SK-MEL-5 (cell line): ENCODE measurements at places on chromosomes 5 and 9.

DNA sequence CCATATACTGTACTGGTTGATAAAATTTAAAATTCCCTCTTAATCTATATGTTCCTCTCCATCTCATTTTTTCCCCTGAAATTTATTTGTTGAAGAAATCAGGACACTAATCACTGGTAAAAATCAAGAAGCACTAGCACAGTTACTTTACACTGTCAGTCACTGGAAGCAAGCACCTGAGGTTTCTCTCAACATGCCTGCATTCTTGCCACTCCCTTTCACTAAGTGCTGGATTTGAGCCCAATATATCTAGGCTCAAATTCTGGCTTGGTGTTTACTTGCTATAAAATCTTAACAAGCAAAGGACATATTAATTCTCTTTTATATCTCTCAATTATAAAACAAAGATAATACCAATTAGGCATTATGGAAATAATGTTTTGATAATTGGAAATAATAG, 58.6 kb downstream of the DIAPH1 start:
- no peak for DNase-seq

DNA sequence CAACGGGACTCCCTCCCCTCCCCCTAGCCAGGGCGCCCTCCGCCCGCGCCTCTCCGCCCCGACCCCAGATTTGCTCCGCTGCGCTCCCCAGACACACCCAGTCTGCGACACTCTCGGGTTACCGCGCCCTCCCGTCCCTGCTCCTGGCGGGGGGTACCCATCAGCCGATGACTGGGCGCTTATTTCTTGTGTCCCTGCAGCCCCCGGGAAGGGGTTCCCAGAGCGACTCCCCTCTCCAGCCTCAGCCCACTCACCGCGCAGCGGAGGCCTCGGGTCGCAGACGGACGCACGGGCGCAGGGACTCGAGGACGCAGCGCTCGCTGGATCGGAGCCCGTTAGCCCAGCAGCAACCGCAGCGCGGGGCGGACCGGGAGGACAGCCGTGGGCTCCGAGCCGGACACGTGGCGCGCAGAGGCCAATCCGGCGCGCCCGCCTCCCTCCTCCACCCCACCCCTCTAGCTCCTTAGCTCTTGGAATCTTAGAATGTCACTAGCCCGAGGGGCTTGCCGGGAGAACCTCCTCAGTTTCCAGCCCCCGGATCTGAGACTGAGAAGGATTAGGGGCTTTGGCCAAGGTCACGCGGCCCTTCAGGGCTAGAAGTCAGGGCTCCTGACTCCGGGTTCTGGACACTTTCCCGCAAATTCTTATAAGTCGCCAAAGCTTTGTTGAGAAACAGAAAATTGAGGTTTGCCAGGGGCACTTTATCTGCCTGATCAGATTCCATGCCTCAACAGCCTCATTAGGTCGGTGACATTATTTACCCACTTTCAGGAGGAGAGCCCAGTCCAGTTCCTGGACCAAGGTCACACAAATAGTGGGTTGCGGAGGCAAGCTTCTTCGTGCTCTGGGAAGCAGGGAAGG, at the start of gene ANXA6:
Gene ANXA6, minus strand, starts transcription at position 354 of the 861 bp plus-strand sequence. CDS start 9,878 bp downstream, outside the sequence.
- DNase-seq = peak; percentile 66

DNA sequence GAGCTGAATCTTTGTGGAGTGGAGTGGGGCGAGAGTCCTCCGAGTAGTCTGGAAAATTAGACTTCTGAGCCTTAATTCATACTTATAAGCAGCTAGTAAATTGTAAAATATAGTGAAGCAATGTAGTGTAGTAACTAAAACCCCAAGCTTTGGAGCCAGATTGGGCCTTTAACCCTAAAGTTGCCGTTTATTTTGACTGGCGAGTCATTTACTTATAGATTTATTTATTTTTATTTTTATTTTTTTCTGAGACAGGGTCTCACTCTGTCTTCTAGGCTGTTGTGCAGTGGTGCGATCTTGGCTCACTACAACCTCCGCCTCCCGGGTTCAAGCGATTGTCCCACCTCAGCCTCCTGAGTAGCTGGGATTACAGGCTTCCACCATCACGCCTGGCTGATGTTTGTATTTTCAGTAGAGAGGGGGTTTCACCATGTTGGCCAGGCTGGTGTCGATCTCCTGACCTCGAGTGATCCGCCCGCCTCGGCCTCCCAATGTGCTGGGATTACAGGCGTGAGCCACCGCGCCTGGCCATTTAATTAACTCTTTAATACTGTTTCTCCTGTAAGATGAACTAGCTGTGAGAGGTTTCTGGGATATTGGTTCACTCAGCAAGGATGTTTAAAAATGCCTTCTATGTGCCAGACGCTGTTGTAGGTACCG, 687 bp upstream of the RPS23 start:
- no peak for DNase-seq

DNA sequence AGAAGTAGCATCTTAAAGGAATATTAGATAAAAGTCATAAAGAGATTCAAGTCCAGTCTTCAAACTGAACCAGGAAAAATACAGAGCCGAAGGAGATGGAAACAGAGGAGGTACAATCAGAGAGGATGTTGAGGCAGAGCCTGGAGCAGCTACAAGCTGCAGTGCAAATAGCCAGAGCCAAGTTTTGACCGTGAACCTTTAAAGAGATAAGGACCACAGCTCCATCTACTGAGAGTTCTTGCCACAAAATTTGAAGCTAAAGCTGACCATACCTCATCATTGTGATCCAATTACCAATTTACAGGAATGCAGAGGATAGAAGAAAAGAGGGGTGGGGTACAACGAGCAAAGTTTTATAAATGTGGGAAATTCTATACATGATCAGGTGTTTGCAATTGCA, 10.4 kb upstream of the DEPDC1B start:
- no peak for DNase-seq

- DNase-seq = peak; percentile 70
Observed at GRCh38 chr9:136245219-136246150, at the start of gene QSOX2. Gene QSOX2 (minus strand): TSS chr9:136245812. CDS start chr9:136245803, 9 bp downstream.

DNA sequence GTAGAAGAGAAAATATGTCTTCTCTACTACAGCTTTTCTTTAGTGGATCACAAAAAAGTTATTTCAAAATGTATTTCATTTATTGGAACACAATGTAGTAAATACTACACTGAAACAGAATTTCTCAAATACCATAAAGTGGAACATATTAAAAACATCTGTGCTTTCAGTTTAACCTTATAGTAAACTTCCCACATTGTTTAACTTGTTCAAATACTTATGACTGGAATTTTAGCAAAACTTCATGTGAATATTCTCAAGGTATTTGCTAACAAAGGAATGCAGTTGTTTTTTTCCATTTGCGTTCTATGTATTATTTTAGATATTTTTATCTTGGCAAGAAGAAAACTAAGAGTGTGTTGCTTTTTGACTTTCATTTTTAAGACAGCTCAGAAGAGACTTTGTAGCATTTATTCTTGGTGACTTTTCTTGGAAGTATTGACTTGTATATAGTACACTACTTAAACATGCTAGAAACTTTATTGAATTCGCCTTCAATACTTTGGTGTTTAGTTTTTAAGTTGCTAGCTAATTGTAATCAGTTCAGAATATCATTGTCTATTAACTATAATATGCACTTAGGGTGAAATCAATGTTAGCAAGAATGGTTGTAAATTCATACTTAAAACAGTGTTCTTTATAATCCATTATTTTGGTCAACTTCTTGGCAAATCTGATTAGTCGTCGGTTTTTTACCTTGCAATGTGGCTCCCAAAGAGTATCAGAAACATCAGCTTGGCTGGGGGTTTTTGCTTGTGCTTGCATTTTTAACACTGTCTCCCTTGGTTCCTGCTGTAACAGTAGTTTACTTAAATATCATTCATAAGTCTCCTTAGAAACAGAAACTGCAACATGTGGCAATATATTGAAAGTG, 5.0 kb upstream of the RHOBTB3 start:
- DNase-seq = no peak

GRCh38 chr5:124706051-124706450, 40.4 kb downstream of the ZNF608 start:
- DNase-seq = no peak

DNA sequence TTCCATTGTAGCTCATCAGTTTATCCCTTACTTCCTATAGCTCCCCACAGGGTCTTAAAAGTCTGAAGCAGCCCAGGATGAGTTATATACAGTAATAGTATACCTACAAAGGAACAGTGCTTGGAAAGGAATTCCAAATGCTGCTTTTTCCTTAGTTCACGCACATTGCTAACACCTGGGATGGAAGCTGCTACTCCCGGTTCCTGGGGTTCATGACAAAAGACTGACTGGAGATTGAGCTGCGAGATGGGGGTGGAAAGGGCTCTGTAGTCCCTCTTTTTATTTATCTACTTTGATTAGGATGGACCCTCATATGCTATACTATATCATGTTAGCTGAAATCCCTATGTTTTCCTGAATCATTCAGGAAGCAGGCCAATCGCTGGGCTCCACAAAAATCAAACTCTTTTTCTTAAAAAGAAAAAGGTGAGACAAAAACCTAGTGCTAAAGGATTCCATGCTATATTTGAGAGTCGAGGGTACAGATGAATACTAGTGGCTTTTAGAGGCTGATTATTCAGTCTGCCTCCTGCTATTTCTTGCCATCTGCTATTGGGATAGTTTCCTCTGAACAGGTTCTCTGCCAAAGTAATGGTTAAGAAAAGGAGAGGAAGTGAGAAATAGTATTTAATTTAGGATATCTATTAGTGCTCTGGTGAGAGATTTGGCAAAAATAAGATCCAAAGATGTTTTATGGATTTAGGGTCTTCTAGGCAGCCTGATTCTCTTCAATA, 81.2 kb downstream of the MRPS27 start:
- DNase-seq = no peak

DNA sequence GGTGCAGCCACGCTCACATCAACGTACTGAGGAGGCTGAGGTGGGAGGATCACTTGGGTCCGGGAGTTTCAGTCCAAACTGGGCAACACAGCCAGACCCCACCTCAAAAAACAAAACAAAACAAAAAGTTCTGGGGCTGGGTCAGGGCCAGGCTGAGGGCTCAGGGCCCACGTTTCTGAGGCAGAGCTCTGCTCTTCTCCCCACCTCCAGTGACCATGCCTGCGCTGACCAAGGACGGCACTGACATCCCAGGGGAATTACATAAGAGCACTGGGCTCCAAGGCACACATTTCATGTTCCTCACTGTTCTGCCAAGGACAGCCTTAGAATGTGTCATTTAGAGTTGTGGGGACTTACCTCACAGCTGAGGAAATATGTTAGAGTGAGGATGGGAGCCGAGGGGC, 40.4 kb upstream of the TESK1 start:
- DNase-seq = no peak

DNA sequence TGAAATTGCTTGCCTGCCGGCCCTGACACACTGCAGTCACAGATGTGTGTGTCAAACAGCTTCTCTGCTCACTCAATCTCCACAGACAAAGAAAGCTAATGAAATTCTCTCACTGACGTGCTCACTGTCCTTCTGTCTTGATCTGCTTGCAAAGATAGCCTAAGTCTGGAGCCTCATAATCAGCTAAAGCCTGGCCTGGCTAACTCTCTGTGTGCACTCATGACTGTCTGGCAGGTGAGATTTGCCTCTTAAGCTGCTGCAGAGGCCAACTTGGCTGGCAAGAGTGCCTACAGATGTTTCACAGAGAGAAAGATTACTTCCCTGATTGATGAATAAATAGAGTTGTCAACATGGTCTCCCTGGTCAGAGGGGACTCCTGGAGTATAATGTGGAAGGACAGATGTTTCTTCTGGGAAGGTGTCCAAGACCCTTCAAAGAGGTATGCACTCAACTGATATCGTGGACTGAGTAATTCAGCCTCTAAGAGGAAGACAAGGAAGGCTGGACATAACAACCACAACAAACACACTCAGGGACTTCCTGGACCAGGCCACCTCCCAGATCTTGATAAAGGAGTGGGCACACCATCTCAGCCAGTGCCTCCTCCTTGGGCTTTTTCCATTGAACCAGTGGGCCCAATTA, 362.0 kb downstream of the SPOCK1 start:
- DNase-seq = no peak

GRCh38 chr9:104779334-104779733, 15.4 kb downstream of the NIPSNAP3B start:
- DNase-seq = no peak

DNA sequence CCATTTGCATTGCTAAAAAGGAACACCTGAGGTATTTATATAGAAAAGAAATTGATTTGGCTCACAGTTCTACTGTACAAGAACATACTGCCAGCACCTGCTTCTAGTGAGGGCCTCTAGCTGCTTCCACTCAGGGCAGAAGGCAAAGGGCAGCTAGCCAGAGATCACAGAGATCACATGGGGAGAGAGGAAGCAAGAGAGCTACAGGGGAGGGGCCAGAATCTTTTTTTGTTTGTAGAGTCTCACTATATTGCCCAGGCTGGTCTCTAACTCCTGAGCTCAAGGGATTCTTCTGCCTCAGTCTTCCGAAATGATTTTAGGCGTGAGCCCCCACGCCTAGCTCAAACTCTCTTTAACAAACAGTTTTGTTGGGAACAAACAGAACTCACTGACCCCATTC, 6.1 kb downstream of the SLCO4C1 start:
- no peak for DNase-seq

- no peak for DNase-seq
Observed at GRCh38 chr9:124256517-124257069, 1.2 kb upstream of the NEK6 start.

GRCh38 chr5:133870661-133871060, 97.8 kb downstream of the C5orf15 start:
- DNase-seq = no peak

DNA sequence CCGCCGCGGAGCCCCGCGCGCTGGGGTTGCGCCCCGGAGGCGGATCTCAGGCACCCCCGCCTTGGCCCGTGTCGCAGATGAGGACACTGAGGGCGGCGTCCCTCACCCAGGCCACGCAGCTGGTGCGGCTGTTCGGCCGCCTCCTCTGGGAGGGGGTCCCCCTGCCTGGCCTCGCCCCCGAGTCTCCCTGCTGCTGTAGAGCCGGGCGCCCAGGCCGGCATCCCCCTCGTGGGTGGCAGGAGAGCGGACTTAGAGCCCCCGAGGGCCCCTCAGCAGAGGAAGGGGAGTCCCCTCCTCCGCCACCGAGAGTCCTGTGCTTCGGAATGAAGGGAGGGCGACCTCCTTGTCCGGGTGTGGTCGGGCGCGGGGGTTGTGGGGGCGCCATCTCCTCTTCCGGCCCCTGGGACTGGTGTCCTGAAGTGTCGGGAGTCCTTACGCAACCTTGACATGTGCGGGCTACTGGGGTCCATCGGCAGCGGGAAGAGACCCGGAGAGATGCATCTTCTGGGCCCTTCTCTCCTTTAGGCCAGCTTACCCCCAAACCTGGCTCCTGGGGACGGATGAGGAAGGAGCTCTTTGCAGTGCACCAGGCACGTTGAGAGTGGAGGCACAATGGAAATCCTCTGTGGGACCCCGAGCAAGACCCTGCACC, 11.7 kb upstream of the EXOSC2 start:
- no peak for DNase-seq

DNA sequence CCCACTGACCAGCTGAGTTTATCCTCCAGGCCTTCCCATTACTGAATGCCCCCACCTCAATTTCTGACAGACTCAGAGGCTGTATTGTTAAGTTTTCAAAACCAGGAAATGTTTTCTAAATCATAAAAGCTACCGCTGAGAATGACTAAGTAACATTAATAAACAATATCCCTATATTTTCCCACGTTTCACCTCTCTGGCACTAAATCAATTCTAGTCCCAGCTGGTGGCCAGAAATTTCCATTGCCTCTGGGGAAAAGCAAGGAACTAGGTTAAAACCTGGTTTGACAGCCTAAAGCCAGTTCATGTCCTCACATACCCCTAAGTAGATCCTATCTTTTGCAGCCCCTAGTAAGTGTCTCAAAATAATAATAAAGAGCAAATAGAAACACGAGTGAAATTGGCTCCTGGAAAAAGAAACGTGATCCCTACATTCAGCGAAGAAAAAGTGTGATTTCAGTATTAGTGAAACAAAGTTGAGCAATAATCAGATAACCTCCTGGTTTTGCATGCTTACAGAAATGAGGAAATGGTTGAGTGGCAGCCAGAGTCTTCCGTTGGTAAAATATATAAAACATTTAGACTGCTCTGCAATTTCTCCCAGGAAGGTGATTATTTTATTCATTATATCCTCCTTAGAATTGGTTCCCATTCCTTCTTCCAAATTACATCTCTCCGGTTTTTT, 110.9 kb downstream of the ESM1 start:
- no peak for DNase-seq
